CD4-positive, alpha-beta T cell treated with Interferon gamma for 1 hour (primary cell): ENCODE measurements at places on chromosomes 16 and 17.

DNA sequence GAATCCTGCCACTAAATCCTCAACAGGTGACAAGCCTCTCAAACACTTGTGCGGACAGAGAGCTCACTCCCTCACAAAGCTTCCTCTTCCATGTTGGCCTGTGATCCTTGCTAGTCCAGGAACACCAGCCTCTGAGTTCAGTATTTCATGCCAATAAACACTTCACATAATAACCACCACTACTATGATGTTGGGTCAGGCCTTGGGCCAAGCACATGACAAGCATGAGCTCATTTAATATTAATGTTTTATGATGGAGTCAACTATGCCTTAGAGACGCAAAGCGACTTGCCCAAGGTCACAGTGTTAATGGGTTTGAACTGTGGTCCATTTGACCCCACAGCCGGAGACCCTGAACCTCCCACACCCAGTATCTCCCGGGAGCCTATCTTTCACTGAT is 129.1 kb downstream of the GAS7 start:
- DNase-seq, result no peak

DNA sequence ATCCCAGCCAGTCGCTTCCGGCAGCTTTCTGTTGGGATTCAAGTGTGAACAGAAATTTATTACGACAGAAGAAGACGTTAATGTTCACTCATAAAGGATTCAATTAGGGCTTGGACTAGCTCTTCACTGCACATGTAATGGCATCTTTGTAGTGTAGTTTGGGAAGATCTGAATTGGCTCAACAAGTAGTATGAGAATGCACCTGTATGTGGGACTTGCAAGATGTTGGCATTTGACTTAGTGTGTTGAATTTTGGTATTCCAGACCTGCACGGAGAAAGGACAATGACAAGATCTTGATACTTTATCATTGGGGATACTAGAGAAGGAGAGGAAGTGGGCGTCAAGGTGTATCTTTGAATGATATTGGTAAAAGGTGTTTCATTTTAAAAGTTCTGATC is 1.2 kb downstream of the PSMD11 start:
- no peak for DNase-seq

DNA sequence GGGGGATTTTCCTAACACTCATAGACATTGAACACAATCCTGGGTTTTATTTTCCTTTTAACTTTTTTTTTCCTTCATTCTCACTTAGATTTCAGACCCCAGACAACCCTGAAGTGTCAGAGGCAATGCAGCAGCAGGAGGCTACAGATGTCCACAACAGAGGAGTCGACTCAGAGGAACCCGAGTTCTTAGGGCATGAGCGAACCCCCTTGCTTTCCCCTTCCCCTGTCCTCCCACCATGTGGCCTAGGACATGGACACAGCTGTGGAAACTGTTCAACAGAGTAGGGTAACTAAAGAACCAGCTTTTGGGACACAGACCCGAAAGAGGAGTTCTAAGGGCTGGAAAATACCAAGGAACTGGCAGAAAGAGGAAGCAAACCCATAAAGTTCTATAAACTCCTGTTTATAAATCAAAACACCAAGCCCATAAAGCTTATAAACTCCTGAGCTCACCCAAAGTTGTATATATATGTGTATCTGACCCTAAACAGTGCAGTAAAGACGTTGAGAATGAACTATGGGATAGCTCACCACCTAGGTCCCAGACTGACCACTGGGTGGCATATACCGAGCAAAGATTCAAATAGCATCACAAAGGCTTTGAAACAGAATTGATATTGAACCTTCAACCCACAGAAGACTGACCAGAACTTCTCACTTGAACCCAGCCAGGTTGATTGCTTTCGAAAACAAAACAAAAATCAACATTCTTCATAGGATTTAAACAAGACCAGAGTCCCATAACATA is 33.9 kb downstream of the CMTM4 start:
- no peak for DNase-seq

- no peak for DNase-seq
Observed at GRCh38 chr16:71775949-71776348, 32.7 kb downstream of the AP1G1 start.

DNA sequence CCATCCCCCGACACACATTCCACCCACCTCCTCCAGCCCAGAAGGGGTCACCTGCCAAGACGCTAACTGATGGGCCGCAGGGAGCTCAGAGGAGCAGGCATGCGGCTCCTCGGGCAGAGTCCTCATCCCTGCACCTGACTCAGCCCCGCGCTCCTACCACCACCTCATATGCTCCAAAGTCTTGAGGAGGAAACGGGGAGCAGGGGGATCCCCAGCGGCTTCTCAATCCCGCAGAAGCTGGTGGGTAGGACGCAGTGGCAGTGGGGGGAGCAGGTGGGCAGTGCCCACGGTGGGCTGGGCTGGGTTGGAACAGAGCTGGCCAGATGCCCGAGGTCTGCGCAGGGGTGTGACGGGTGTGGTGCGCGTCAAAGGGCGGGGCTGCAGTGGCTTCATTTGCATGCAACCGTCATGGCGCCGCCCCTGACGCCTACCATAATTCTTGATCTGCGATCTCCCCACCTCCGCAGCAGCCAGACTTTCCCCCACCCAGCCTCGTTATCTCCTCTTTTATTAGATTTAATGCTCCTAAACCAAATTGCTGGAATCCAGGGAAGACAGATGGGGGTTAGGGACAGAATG is 39.0 kb upstream of the EMP2 start:
- DNase-seq, result peak; percentile 14

DNA sequence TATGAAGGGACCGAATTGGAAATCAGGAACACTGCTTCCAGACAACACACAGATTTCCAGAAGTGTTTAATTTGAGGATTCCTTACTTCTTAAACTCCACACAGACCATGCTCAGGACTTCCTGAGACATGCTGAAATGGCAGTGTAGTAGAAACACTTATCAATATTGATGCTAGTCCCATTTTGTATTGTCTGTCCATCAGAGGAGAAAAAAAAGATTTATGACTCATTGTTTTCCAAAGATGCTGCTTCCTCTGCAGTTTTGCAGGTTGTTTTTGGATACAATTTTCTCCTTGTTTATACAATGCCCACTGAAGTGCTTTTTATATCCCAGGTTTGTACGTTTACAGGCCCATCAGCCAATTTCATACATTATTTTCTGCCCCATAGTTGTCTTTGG is 68.3 kb upstream of the TANC2 start:
- no peak for DNase-seq

DNA sequence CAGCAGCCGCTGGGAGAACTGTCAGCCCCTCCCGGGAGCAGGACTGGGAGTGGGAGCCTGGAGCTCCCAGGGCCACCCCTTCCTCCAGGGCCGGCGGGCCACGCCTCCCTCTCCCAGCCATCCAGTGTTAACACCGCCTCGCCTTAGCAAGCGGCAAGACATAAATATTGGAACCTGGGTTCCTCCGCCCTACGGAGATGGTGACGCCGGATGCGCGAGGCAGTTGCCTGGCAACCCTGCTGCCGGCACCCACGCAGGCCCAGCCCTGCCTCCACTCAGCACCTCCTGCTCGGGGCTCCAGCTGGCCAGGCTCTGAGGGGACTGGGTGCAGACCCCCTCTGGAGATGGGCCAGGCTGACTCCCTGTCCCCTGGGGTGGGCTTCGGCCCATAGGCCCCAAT is 27.4 kb upstream of the CACNA1H start:
- no peak for DNase-seq

GRCh38 chr17:42362245-42362961 is 25.8 kb downstream of the STAT3 start:
- no peak for DNase-seq

- no peak for DNase-seq
Observed at GRCh38 chr16:21982108-21982507, 18.8 kb downstream of the PDZD9 start.

DNA sequence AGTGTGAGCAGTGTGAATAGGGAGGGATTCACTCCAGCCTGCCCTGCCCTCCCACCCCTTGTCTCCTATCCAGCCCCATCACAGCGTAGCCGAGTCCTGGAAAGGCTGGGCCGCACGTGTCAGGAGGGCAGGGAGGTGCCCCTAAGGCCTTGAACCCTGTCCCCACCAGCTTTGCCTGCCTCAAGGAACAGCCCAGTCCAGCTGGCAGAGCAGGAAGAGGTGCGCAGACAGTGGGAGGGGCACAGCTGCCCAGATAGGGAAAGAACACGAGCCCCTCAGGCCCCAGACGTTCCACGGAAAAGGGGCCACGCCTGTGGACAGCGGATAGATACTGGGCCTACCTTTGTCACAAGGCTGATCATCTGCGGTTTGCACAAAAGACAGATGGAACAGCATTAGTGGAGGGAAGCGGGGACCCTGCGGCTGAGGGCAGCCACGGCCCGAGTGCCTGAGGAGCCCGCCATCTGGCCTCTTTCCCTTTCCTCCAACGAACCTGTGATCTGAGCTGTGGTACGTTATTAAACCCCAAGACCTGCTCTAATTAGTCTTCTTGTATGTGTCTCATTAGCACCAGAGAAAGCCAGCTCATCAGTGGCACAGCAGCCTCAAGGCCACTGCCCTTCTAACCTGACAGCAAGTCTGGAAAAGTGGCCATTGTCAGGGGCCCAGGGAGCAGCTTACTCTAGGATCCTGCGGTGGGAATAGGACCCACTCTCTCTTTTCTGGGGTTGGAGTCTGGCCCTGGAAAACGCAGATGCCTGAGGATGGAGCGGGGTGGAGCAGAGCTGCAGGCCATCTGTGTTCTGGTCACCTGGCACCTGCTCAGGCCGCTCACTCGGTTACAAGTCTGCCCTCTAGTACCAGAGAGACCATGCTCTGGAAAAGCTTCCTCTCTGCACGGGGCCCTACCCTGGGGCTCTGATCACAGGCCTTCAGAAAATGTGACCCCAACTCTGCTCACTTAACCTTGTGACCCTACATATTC is 16.3 kb downstream of the MPP3 start:
- no peak for DNase-seq

- peak; percentile 58 for DNase-seq
Observed at GRCh38 chr17:82985973-82986372, 93.4 kb upstream of the METRNL start.

GRCh38 chr16:17258848-17259713 is 211.7 kb downstream of the XYLT1 start:
- DNase-seq, result peak; percentile 35

DNA sequence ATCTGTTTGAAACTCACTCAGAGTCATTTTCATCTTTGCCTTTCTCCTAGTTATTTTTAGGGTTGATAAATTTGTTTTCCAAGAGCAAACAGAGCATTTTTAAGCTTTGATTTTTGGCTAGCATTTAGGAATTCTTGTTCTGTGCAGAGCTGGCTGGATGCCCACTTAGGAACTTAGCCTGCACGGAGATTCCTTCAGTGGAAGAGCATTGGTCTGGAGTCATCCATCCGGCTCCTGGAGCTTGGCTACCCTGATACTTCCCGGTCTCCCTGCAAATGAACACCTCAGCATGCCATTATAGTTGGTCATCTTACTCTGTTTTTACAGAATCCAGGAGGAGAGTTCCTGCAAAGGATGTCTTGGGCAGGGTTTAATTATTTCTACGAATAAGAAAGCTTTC is 57.1 kb downstream of the SPECC1 start:
- no peak for DNase-seq

- no peak for DNase-seq
Observed at GRCh38 chr17:55175788-55176427, 88.9 kb upstream of the HLF start.

DNA sequence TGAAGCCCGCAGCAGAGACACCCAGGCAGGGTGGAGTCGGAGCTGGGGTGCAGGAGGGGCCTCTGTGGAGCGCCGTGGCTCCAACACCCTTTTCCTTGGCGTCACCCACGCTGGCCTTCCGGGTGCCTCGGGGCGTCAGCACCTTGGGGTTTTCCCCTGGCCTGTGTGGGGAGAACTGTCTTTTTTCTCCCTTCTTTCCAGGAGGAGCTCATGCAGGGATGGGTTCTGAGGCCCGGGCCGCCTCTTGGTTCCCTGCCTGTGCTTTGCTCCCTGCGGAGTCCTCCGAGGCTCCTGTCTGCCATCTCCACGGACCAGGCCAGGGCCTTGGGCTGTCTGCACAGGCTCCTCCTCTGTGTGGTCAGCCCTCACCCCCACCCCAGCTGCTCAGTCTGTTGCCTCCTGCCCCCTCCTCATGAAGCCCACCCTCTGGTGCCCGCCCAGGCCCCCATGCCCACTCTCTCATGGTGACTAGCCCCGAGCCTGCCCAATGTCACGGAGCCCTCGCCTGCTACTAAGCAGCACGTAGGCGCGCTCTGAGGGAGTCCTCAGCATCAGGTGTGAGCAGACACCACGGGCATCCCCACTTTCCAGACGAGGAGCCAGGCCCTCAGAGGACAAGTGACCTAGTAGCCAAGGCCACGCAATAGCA is 5.0 kb downstream of the KATNB1 start:
- DNase-seq, result no peak

GRCh38 chr16:90081606-90081970 is 4.5 kb upstream of the PRDM7 start:
- no peak for DNase-seq

DNA sequence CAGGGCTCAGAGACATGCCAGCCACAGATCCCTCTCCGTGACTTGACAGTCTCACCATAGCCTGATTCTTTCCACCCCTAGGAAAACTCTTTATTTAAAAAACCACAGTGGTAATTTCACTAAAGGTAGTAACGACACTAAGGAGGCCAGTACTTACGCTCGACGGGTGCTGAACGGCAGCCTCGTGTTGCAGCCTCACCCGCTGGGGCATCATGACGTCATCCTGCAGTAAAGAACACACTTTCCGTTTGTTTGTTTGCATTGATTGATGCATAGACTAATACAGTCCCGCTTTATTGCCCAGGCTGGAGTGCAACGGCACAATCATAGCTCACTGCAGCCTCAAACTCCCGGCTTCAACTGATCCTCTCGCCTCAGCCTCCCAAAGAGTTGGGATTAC is 65.1 kb upstream of the METRNL start:
- DNase-seq, result no peak

DNA sequence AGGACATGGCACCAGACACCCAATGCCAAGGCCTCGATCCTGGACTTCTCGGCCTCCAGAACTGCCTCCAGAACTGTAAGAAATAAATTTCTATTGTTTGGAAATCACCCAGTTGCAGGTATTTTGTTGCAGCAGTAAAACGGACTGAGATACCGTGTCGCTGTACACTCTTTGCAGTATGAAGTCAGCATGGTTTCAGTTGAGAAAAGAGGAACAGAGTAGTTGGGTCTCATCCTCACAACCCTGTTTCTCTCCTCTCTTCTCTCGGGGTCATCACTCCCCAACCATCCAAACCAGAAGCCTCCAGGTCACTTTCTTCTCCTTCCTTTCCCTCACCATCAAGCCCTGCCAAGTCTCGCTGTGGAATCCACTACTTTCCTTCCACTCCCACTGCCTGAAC is 77.8 kb downstream of the ADCY9 start:
- no peak for DNase-seq

- no peak for DNase-seq
Observed at GRCh38 chr16:26606381-26607150, 460.2 kb upstream of the C16orf82 start.
